GM12864 (cell line): ENCODE measurements at places on chromosomes 1 and 21.

DNA sequence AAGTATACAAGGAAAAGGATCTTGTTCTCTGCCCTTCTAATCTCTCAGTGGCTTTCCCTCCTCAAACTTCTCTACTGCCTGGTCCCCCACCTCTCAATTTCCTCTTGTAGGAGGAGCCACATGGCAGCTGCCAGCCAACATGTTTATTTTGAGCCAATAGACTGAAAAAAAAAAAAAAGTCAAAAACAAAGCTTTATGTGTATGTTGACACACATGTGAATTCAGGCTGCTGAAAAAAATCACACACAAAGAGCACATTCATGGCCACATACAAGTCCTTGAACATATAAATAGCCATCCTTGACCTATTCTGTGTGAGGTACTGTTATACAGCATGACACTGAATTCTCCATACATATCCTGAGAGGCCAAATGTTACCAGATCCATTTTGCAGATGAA is 3.7 kb downstream of the PTPN14 start:
- DNase-seq: no peak

DNA sequence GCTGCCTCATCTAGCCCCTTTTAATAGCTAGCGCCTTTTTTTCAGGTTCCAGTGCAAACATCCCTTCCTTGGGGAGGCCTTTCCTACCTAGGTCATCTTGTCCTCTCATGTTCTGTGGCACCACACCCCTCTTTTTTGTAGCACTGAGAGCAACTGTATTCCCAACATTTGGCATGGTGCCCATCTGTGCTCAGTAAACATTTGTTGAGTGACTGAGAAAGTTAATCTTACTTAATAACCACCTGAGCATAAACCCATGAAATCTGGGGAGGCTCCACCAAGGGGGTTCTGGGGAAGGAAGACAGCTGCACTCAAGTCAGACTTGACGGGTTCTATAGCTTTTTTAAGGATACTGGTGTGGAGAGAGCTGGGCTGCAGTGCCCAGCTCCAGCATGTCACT is 90.0 kb downstream of the NOS1AP start:
- DNase-seq: no peak

DNA sequence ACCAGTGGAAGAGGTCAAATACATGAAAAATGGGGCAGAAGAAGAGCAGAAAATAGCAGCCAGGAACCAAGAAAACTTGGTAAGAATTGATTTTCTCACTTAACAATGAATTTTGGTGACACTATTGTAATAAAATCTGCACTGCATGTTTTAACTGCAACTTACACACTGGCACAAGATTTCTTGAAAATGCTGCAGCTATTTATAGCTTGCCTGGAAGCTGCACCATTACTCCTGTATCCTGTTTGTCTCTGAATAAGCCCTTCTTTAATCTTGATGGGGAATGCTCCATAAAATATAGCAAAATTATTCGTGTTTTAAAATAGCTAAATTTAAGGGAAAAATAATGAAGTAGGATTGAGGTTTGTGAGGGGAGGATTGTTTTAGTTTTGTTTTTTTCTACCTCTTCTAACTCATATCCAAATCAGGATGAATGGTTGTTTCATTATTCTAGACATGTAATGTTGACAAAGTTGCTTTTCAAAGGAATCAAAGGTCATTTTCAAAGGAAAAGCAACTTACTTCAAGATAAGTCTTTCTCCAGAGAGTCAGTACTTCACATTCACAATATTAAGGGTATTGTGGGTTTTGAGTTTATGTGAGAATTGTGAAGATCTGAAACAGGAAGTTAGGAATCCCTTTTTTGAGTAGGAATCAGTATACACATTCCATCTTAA is 120.9 kb downstream of the C1orf21 start:
- no peak for DNase-seq

GRCh38 chr21:31099122-31099521 is 60.8 kb upstream of the KRTAP19-8 start:
- no peak for DNase-seq

DNA sequence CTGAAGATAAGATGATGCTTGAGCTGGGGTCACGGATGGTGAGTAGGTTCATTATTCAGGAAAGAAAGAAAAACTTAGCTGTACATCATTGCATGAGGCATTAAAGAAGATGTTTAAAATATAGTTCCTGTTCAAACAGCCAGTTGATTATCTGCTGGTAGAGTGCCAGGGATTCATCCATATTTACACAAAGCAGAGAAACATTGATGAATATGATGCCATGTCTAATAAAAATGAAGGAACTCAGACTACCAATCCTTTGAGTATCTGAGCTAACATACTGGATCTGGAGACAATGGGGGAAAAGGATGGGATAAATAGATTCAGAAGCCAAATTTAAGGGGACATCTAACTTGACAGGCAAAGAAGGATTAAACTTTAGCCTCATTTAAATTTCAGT is 14.6 kb downstream of the TRIM67 start:
- no peak for DNase-seq

DNA sequence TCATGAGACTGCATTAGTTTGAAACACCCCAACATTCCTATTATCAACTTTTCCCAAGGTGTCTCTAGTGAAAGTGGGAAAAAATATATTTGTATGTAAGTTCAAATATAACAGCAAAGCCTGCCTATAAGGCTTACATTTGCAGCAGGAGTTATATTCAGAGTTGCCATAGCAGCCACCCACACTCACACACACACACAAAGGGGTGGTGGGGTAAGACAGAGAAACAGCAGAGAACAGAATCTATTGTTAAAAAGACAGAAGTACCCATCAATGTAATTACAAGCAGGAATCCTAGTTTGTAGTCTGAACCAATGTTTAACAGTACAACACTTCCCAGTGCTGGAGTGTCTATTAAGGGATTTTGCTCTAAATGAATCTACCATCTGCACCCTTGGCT is 55.0 kb downstream of the PLPPR5 start:
- DNase-seq: no peak

DNA sequence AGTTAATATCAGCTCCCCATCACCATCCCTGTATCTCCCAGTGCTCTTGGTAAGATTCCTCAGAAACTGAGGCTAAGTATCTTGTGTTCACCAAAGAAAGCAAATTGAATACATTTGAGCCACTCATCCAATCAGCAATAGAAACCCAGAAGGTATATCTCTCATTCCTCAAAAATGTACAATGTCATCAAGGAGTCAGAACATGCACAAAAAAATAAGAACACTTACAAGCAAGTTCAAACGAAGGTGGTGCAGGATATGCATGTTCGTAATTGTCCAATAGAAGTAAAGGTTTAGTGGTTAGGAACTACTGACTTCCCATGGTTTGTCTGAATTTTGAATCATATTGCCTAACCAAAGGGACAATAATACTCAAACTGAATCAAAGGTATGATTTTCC is 24.3 kb downstream of the RXRG start:
- no peak for DNase-seq

GRCh38 chr1:158016651-158017335 is 23.3 kb downstream of the KIRREL1 start:
- DNase-seq: no peak

GRCh38 chr21:32861866-32862265 is 90.3 kb upstream of the PAXBP1 start:
- DNase-seq: no peak

DNA sequence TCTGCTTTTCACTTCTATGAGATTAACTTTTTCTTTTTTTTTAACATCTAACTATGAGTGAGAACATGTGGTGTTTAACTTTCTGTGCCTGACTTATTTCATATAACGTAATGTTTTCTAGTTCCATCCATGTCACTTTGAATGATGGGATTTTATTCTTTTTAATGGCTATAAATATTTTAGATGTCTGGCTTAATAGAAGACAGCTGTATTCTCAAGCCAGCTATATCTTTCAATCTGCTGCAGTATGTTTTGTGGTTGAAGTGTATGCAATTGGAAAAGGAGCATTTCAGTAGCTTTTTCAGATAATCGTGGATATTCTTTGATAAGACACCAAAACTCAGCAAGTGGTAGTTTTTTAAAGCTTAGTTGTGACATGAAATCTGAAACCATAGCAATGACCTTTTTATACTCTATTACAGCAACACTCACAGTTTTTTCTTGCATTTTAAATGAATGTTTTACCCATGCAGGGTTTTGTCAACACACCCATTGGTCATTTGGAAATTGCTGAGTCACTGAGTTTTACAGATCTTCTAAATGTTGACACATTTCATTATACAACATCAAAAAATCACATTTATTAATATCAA is 5.7 kb upstream of the SVBP start:
- no peak for DNase-seq

GRCh38 chr1:2212532-2213491 is 15.3 kb upstream of the SKI start:
- DNase-seq: no peak

- no peak for DNase-seq
These were observed 24.6 kb downstream of the NTPCR start for GRCh38 chr1:232974971-232975370.

- DNase-seq: no peak
These were observed 44.5 kb downstream of the KIRREL1 start for GRCh38 chr1:158037866-158038359.

- no peak for DNase-seq
These were observed 48.1 kb upstream of the ANGPTL1 start for GRCh38 chr1:178918955-178919354.

GRCh38 chr1:236534151-236534651 is 10.4 kb downstream of the LGALS8 start:
- no peak for DNase-seq

DNA sequence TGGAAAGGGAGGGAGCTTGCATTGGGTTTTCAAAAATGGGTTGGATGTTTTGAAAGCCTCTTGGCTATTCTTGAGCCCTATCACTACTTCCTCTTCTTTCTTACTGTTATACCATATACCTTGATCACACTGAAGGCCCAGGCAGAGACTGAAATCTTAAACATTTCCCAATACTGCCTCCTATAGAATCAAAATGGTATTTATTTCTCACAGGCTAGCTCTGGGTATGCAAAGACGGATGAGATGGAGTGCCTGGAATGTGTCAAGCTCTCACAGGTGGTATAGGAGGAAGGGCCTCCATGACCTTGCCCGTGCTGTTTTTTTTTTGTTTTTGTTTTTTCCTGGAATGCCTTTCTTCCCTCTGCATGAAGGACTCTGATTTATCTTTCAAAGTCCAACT is 268.4 kb upstream of the USP24 start:
- no peak for DNase-seq

- DNase-seq: no peak
These were observed 710 bp downstream of the KLHL20 start for GRCh38 chr1:173715538-173715844.

DNA sequence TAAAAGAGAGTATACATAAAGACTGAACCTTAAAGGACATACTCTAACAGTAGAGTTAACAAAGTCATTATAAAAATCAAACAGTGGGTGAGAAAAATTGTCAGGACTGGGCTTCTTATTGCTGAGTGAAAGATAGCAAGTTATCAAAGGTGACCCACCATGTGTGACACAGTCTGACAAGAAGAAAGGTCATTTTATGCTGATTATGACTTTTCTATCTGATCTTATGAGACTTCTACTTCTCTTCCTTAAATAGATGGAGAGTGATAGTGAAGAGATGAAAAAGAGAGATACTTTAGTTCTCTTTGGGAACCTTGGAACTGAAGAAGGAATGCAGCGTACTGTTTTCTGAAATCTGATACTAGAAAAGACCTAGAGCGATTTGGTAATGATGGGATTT is 2157.1 kb downstream of the NCAM2 start:
- no peak for DNase-seq

DNA sequence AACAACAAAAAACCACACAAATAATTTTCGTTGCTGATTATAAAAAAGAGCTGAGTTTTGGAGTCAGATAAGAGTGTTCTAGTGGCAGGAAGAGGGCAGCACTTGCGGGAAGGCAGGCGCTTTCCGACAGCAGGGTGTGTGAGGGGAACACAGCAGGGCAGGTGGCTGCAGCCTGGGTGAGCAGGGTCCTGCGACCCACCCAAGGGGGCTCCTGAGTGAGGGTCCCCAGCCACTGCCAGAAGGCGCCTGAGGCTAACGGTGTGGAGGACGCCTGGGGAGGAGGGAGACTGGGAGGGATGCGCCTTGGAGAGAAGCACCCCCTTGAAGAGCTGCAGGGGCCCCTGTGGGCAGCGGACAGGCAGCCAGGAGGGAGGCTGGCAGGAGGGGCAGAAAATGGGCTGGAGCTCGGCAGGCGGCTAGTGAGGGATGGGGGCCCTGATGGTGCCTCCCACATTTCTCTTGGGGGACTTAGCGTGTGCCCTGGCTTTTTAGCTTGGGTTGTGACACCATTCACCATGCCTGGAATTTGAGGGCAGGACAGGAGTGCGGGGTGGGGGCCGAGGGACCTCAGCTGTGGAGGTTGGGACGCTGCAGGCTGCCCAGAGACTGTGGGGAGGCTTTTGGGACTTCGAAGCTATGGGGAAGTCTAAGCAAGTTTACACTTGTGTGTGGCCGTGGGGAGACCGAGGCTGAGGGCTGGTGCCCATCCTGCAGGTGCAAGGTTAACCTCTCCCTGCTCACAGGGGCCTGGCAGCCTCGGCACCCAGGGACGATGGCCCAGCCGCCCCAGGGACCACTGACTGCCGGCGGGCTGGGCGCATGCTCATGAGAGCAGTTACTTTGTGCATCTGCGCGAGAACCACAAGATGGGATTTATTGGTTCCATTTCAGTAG is 111.4 kb downstream of the SIK1 start:
- DNase-seq: no peak

GRCh38 chr1:61459345-61459744 is 265.6 kb downstream of the TM2D1 start:
- no peak for DNase-seq

GRCh38 chr1:79363430-79363829 is 356.9 kb upstream of the ADGRL4 start:
- DNase-seq: no peak

GRCh38 chr1:204830747-204831146 is 39.9 kb upstream of the NFASC start:
- DNase-seq: no peak

- no peak for DNase-seq
These were observed 22.0 kb downstream of the SELL start for GRCh38 chr1:169689395-169689794.
